NCI-H2081 (cell line): ENCODE measurements at places on chromosomes 2 and 18.

DNA sequence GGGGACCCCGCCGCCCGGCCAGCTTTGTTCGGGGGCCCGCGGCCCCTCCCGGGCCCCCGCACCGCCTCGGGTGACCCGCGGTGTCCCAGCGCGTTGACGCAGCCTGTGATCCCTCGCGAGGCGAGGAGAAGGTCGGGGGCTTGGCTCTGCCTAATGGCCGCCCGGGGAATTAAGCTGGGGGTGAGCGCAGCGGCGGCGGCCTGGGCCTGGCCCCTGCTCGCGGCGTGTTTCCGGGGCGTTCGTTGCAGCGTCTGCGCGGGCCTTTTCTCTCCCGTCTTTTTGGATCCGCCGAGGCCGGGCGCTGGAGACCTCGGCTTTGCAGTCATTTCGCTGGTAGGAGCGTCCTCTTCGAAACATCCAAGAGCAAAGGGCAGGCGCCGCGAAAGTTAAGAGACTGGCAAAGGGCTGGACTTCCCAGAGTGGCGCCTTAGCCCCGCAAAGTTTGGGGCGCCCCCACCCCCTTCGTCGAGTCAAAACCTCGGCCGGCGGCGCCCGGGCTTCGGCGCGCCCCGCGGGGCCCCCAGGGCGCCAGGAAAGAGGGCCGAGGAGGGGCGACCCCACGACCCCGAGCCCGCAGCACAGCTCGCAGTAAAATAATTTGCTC lies 1.3 kb downstream of the SALL3 start:
- DNase-seq, result peak; percentile 7

- no peak for DNase-seq
These were observed 6.6 kb upstream of the TUBB6 start for GRCh38 chr18:12301263-12302005.

DNA sequence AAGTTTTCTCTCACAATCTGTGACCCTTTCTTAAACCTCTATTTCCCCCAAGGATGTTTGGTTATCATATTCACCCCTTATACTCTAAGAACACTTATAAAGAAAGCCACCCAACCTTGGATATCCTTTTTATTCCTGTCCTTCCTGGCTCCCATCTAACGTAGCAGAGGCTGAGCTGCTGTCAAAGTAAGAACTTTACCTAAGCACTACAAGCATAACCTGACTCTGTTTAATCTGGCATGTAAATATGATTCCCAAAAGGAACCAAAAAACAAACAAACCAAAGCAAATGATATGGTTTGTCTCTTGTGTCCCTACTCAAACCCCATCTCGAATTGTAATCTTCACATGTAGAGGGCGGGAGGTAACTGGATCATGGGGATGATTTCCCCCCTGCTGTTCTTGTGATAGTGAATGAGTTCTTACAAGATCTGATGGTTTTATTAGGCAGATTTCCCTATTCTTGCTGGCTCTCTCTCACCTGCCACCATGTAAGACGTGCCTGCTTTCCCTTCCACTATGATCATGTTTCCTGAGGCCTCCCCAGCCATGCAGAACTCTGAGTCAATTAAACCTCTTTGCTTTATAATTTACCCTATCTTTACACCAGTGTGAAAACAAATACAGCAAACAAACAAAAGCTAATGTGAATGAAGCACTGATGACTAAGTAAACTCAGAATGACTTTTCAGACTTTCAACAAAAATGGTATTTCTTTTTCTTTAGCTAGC lies 72.7 kb upstream of the SPOPL start:
- no peak for DNase-seq

- peak; percentile 94 for DNase-seq
These were observed 2.0 kb upstream of the GAL3ST2 start for GRCh38 chr2:241774419-241775222.

DNA sequence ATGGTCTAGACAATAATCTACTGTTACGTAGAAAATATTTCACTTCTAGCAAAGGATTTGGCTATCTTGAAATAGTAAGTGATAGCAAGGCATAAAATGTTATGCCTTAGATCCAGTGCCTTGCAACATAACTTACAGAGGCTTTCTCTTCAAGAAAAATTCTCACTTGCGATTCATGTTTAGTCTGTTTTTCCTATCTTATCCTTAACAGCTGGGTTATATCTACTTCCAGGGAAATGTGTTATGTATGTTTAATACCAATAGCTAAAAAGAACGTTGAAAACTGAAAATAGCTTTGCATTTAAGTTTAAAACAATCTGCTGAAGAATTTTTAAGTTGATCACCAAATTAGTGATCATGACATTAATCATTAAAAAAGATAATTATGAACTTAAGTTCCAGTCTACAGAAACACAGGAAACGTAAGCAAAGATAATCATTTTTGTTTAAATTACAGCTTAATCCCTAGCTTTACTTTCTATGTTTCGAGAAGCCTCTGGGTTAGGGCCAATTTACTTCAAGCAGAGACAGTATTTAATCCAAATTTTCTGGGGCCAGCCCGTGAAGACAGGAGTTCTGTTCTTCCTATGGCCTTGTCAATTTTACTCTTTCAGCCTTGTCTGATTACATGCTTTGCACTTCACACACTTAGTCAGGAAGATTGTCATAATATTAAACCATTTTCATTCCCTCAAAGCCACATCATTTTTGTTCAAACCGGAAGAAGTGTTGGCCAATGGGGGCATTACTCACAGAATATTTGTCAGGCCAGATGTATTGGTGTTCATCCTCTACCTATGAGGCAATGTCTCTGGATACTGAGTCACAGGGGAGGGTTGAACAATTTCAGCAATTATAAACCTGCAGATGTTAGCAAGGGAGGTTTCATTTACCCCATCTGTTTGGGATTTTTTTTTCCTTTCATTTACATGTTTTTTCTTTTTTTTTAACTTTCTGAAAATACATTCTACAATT lies 1132.9 kb upstream of the ZEB2 start:
- DNase-seq, result no peak

DNA sequence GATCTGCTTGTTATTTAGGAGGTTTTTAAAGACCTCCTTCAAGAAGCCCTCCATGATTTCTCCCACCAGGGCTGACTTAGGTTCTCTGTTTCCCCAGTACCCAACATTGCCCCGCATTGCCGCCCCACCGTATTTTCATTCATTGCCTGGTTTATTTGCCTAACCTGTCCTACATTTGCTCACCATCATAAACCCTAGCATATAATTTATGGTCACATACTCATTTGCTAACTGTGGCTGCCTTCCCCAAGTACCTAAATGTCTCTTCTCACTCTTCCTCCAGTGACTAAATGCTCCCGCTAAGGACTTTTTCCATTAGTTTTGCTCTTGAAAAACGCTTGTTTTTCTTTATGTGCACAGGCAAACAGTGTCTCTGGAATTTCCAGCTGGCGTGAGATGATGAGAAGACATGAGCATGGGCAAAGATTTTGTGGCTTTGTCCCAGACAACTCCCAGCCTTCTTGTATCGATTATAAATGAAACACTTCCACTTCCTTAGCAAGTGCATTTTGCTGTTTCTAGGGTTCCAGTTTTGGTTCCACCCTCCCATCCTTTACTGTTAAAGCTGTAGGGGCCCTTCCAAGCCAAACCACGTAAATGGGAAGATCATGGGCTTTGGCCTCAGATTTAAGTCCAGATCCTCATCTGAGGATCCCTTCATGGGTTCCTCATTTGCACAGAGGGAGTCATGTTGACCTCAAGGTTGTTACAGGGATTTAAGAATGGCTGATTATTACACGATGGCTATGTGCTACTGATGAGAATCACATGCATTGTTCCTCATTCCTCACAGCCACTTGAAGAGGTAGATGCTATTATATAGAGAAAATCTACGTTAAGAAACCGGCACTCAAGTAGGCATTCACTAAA lies 21.0 kb upstream of the ARMC9 start:
- DNase-seq, result no peak

DNA sequence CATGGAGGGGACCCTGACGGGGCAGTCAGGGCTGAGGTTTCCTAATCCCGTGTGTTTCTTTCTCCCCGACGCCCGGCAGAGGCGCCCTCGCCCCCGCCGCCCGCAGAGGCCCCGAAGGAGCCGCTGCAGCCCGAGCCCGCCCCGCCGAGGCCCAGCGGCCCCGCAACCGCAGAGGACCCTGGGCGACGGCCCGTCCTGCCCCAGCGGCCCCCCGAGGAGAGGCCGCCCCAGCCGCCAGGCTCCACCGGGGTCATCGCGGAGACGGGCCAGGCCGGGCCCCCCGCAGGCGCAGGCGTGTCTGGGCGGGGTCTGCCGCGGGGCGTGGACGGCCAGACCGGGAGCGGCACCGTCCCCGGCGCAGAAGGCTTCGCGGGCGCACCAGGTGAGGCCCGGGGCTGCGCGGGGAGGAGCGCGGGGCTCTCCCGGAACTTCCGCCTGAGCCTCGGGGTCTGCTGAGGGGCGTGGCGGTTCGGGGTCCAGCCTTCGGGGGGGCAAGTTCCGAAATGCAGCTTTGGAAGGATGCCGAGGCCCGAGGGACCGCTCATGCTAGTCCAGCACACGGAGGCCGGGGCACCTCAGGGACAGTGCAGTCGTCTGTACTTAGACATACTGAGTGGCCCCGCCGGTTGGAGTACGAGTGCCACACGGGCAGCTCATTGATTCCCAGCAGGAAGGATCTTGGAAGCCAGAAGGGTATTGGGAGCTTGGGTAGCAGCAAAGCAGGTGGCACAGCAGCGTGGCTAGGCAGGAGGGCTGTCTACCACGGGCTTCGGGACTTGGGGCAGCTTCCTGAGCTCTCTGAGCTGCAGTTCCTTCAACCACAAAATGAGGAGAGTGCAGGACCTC lies 60.1 kb downstream of the EMILIN2 start:
- DNase-seq, result peak; percentile 59

- no peak for DNase-seq
These were observed 40.4 kb upstream of the SLC25A52 start for GRCh38 chr18:31801078-31801477.

- DNase-seq, result no peak
These were observed 89.0 kb downstream of the ZNF521 start for GRCh38 chr18:25262920-25263319.

- no peak for DNase-seq
These were observed 277.7 kb upstream of the ACVR2A start for GRCh38 chr2:147567136-147567535.

DNA sequence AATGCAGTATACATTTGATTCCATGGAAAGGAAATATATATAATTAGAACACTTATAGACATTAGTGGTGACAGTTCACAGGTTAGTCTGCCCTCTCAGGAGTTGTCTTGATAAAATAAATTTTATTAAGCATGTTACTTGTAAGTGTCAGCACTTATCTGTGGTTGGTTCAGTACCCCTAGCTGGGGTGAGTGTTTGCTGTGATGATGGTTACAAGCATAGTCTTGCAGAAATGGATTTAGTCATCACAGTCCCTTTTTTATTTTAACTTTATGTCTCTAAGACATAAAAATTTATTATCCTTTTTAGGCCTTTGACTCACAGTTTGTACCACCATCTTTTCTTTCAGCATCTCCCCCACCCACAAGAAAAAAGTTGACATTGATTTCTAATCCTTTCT lies 52.1 kb downstream of the NCK2 start:
- no peak for DNase-seq
